ENCODE measurements at places on chromosomes 13 and 19.

GRCh38 chr13:32023698-32024097 lies 7.9 kb upstream of the FRY start:
- DNase-seq, result no peak

- peak; percentile 88 for DNase-seq
Observed at GRCh38 chr19:39406656-39407409, at the start of gene ZFP36. Gene ZFP36, plus strand, starts transcription at chr19:39406847. Its CDS starts 58 bp downstream, at chr19:39406905.

GRCh38 chr19:56217039-56217949 lies 15.2 kb downstream of the ZSCAN5C start:
- DNase-seq, result no peak

DNA sequence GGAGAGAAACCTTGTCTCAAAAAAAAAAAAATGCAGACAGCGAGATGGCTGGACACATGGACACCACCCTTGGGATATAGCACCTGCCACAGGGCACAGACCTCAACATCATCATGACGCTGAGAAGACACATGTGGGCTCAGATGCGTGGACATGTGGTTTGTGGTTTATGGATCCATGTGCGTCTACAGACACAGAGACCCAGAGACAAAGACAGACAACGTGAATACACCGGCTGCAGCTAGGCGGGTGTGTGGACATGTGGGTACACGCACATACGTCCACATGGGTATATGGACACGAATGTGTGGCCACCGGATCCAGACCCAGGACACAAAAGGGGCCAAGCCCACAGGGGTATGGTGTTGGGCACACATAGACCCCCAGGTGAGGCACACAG lies 1.3 kb downstream of the TNFSF14 start:
- no peak for DNase-seq

DNA sequence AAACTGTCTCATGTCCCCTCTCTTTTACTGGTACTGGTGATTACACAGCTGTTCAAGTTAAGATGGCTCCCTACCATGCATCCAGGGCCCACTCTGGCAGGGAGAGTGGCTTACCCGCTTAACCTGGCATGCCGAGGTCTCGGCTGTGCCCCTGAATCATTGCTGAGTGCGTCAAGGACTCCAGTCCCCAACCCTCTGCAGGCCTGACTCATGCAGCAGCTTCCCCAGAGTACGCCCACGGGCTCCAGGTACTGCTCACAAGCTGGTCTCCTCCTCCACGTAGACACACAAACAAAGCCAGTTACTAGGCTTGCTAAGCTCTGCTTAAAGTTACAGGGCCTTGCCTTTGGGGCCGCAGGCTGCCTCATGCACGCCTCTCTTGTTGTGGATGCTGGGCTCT lies 447.4 kb downstream of the COG6 start:
- DNase-seq, result peak; percentile 18

DNA sequence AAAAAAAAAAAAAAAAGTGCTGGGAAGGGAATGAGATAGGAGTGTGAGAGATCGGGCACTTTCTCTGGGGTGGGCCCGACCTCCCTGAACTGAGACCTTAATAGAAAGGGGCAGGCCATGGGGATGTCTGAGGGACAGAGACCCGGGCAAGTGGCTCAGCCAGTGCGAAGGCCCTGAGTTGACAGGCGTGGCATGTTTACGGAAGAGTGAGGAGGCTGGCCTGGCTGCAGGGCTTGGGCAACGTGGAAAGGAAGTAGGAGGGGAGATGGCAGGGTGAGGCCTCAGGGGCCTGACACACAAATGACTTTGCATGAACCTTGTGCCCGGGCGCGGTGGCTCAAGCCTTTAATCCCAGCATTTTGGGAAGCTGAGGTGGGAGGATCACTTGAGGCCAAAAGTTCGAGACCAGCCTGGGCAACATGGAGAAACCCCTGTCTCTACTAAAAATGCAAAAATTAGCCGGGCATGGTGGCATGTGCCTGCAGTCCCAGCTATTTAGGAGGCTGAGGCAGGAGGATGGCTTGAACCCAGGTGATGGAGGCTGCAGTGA lies 13.9 kb downstream of the FCHO1 start:
- DNase-seq, result no peak

DNA sequence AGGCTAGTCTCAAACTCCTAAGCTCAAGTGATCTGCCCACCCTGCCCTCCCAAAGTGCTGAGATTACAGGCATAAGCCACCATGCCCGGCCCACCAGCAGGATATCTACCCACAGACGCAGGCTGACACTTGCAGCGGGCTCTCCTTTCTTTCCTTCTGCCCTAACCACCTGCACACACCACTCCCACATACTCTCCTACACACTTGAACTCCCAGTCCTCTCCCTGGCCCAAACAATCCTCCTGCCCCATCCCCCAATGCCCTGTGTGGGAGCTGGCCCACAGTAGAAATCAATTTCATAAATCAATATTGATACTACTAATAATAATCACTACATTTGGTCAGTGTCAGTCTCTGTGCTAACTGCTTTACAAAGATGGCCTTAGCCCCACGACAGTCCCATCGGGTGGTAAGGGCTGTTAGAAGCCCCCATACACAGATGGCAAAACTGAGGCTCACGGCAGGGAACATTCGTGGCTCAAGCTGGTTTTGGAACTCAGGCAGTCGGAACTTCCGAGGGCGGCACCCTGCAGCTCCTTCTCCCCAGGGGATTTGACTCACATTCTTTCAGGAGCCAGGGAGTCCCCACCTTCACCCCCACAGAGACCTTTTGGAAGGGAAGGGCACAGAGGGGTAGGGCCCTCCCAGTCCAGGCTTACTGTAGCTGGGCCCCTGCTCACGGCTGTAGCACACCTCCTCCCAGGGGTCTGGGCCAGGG lies 3.4 kb upstream of the DPF1 start:
- DNase-seq, result no peak

- DNase-seq, result no peak
Observed at GRCh38 chr13:80161219-80161618, 179.7 kb downstream of the SPRY2 start.

- DNase-seq, result peak; percentile 25
Observed at GRCh38 chr19:51660975-51661600, 14.5 kb upstream of the SIGLEC14 start.

GRCh38 chr19:42037649-42038048 lies 32.4 kb downstream of the GRIK5 start:
- no peak for DNase-seq

DNA sequence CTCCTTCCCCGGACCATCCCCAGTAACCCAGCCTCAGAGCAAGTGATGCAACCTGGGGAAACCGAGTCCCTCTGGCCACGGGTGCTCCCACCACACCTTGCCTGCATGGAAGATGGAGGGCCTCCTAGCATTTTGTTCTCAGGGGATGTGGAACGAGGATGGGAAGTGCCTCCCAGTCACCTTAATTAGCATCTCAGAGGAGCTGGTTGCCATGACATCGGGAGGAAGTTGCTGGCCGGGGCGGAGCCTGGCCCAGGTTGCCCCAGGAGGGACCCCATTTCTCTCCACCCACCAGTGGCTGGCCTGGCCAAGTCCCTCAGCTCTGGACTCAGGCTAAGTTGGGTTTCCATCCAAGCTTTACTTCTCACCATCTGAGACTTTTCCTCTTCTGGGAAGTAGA lies 24.1 kb upstream of the PTPRS start:
- no peak for DNase-seq

GRCh38 chr19:8257052-8257443 lies 47.9 kb downstream of the CERS4 start:
- no peak for DNase-seq

- no peak for DNase-seq
Observed at GRCh38 chr13:73521985-73522524, 463.2 kb downstream of the KLF5 start.

DNA sequence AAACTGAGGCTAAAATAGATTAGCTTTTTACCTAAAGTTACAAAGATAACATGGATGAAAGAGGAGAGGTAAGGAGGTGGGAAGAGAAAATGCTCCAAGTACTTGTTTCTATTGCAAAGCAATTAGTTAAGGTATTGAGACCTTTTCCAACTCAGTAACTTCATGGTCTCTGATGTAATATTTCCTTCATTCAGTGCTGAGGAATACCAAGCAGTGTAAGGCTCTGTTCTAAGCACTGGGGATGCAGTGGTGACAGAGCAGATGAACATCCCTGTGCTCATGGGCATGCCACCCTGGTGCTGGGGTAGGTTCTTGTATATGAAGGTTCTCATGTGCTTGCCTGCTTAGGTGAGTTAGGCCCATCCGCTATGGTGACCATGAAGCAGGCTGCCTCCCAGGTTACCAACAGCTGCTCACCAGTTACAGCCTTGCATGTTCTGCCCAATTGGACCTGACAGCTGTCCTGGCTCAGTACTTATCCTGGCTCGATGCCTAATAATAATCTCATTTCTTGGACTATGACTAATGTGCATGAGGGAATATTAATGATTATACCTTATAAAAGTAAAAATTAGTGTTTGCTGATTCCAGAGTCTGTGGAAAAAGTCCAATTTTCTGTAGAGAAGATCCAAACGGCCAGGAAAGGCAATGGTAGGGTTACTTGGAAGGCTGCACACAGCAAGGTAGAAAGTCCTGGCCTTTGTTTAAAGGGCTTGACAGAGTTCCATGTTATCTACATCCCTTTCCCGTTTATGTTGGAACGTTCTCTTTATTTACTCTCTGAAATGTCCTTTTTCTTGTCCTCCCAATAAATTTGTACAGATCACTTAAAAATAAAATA lies 48.3 kb downstream of the LATS2 start:
- no peak for DNase-seq

- DNase-seq, result no peak
Observed at GRCh38 chr13:52811841-52812240, 36.6 kb downstream of the PCDH8 start.

DNA sequence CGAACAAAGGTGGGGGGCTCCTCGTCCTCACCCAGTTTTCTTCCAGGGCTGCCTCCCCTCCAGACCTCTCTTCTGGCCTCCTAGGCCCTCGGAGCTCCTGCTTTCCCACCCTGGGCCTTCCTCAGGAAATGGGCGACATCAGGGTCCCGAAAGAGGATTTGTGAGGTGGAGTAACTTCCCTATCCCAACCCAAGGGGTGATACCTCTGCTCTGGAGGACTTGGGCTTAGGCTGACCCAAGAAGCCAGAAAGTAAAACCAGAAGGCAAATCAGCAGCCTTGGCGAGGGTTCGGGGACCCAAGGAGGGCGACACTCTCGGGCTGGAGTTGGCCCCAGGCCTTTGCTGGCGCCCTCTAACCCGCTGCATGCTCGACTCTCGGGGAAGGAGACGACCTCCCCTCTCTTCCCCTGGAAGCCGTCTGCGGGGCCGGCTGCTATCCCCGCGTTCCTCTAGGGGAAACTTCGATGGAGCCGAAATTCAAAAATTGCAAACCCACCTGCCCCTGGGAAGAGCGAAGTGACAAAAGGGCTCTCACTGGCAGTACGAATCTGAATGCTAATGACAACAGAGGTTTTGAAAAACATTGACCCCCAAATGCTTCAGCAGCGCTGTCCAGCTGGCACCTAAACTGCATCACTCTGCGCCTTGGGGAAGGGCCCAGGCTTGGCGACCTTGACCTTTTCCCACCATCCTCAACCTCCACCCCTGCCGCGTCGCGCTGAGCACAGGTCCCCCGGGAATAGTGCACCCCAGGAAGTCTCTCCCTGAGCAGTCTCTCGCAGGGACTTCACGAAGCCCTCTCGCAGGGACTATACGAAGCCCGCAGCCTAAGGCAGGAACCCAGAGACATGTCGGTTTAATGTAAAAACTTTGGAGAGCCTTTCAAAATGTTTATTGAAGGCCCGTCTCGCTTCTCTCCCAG lies 2.4 kb downstream of the PDX1 start:
- no peak for DNase-seq

DNA sequence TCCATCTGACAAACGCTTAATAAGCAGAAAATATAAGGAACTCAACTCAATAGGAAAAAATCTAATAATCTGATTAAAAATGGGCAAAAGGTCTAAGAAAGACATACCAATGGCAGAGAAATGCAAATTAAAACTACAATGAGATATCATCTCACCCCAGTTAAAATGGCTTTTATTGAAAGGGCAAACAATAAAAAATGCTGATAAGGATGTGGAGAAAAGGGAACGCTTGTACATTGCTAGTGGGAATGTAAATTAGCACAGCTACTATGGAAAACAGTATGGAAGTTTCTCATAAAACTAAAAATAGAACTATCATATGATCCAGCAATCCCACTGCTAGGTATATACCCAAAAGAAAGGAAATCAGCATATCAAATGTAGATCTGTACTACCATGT lies 508.8 kb upstream of the GPC6 start:
- no peak for DNase-seq

DNA sequence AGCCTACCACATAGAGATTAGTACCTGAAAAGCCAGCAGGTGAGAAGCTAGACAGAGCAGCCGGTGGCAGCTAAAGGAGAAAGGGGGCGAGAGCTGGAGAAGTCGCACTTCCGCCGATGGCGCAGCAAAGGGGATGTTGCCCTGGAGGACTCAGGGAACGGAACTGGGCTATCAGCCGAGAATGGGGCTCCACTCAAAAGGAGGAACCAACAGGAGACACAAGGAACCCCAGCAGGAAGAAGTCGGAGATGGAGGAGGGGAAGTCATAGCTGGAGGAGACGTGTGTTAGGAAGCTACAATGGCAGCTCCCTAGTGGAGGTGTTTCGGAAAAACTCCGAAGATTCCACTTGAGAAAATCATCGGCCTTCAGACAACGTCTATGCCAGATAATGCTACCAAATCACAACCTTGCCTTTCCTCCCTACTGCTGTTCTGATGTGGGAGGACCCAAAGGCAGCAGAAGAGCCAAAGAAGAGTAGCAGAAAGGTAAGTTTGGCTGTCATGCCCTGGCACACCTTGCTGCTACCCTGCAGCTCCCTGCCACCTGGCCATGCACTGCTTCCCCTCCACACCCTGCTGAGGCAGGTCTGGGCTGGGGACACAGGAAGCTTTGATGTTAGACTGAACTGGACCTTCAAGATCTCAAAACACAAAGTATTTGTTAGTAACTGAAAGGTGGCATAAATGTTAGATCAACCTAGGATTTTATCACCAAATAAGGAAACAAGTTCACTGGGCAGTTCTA lies 127.9 kb downstream of the DLEU7 start:
- DNase-seq, result no peak

- no peak for DNase-seq
Observed at GRCh38 chr13:20466371-20466770, 59.3 kb downstream of the CRYL1 start.

DNA sequence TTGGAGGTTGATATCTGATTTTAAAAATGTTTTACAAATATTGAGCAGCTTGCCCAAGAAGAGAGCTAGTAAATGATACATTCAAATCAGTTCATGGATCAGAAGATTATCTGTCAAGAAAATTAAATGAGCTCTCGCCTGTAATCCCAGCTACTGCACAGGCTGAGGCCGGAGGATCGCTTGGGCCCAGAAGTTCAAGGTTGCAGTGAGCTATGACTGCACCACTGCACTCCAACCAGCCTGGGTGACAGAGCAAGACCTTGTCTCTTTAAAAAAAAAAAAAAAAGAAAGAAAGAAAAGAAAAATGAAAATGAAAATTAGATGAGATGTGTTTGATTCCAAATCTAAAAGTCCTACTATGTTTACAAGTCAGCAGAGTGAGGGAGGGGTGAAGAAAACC lies 2.4 kb downstream of the SPART start:
- no peak for DNase-seq

DNA sequence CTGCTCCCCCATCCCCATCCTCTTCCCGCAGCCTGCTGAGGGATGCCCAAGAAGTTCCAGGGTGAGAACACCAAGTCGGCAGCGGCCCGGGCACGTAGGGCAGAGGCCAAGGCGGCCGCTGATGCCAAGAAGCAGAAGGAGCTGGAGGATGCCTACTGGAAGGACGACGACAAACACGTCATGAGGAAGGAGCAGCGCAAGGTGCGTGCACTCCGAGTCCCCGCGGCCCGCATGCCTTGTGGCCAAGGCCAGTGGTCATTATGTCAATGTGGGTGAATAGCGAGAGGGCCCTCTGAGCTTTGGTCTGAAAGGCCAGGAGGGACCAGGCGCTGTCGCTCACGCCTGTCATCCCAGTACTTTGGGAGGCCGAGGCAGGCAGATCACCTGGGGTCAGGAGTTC lies 3.6 kb downstream of the CCDC124 start:
- DNase-seq, result no peak
